ENCODE measurements at places on chromosomes 4 and X. TPM values are rescaled to one million over a fixed set of nuclear protein-coding genes. Genes with fewer than 3 reads are reported as not detected.
A peak's percentile ranks its signal among the peaks of the same experiment; 100 is the strongest.

DNA sequence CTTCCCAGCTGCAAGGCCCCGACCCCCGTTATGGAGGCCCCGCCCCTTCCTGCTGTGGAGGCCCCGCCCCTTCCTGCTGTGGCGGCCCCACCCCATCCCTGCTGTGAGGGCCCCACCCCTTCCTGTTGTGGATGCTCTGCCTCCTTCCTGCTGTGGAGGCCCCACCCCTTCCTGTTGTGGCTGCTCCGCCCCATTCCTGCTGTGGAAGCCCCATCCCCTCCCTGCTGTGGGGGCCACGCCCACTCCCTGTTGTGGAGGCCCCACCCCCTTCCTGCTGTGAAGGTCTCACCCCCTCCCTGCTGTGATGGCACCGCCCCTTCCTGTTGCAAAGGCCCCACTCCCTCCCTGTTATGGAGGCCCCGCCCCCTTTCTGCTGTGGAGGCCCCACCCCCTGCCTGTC, 104.9 kb upstream of the PSAPL1 start:
- peak; percentile 77 for DNase-seq

DNA sequence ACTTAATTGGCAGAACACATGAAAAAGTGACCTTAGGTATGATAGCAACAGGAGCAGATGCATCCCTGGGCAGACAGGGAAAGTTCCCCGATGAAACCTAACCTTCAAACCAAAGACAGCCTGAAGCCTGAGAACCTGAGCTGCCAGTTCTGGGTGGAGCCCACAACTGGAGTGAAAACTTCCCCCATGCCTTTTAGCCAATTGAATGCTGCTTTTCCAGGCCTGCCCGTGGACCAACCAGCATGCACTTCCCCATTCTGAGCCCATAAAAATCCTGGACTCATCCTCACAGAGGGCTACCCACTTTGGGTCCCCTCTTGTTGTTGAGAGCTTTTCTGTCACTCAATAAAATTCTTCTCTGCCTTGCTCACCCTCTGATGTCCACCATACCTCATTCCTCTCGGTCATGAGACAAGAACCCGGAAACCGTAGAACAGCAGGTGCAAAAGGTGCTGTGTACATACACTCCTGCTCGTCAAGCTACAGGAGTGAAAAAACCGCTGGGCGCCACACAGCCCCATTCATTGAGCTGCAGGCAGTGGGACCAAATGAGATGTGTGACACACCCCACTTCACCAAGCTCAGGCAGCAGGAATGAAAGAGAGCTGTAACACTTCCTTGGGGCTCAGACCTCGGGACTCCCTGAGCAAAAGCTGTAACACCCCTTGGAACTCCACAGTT, 13.9 kb upstream of the SLC7A11 start:
- no peak for DNase-seq

GRCh38 chrX:154471839-154472684, 7.0 kb downstream of the LAGE3 start:
- no peak for DNase-seq

FAM9B gene
- 0.42 TPM for total RNA-seq

DNA sequence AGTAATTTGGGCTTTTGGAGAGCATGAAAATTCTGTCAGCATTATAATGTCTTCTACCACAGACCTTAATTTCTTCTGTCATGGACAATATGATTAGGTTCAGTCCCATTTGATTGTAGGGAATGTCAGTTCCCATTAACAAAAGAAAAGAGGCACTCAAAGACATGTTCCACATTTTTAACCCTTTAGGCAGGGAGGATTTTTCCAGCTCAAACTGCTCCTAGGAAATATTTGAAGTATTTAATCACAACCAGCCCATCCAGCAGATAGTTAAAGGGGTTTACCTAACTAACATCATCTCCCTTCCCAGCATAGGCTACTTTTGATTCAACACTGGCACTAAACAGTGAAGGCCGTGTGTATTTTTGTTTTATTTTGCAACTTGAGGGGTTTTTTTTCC, 256.0 kb downstream of the DHX15 start:
- no peak for DNase-seq

SLC16A2 gene
- total RNA-seq: not detected

GRCh38 chr4:128737098-128737513, 72.4 kb upstream of the JADE1 start:
- no peak for DNase-seq

- DNase-seq: no peak
Observed at GRCh38 chr4:86223472-86223871, 136.4 kb downstream of the MAPK10 start.

VEGFC gene
- total RNA-seq: not detected

- DNase-seq: no peak
Observed at GRCh38 chrX:125492439-125492838, 172.8 kb downstream of the TEX13C start.

- no peak for DNase-seq
Observed at GRCh38 chr4:8402640-8403039, 37.9 kb downstream of the ACOX3 start.

- DNase-seq: no peak
Observed at GRCh38 chr4:18033111-18034085, 11.8 kb upstream of the LCORL start.

- DNase-seq: no peak
Observed at GRCh38 chr4:97530676-97531075, 612.6 kb downstream of the STPG2 start.

GRCh38 chr4:40314951-40315350, 20.2 kb upstream of the CHRNA9 start:
- no peak for DNase-seq

- no peak for DNase-seq
Observed at GRCh38 chr4:151658959-151659600, 101.7 kb downstream of the GATB start.

RPS3A gene
- total RNA-seq: 1,354 TPM

DNA sequence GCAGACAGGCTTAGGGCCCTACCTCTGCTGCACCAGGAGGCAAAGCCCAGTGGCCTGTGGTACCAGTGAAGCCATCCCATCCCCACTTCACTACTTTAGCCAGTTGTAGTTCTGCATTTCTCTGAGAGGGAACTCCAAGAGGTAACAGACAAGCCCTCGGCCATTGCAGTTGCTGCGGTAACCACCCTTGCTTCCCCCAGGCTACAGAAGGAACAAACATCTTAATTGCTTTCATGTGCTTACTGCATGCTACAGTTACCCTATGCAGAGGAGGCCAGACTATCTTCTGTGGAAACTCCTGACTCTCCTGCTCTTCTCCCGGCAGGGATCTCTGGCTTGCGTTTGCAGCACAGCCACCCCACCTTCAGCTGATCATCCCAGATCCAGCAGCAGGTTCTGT, 67.8 kb downstream of the SPIN4 start:
- no peak for DNase-seq

DNA sequence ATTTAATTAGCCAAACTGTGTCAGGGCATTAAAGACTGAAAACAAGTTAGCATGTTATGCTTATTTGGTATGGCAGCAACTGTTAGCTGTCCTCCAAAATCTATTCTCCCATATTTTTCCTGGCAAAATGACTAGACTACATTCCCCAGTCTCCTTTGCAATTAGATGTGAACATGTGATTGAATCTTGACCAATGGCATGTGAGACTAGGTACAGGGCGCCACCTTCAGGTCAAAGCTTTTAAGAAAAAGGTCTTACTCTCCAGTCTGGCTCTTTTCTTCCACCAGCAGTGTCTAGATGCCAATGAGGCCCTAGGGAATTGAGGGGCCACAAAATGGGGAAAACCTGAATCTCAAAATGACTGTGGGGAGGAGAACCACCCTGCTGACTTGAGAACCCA, 408.2 kb downstream of the SMARCA1 start:
- no peak for DNase-seq

DNA sequence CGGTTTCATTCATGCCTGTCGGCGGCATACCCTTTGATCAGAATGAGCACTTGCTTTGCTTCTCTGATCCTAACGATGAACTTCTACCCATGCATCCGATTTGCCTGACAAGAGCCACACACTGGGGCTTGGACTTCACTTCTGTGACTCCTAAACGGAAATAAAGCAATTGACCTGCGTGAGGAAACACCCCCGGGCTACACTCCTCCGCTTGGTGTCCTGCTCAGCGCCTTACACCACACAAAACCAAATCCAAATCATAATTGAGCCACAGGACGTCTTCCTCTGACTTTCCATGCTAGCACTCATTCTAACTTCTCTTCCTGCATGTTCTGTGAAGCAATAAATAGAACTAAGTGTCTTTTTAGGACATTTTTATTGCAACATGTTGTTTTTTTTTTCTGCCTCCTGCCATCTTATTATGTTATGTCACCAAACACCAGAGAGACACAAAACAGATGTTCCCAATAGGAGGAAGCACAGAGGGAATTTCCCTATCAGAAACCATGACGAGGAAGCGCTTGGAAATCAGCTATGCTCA, 110.8 kb upstream of the FAM9B start:
- DNase-seq: no peak

- peak; percentile 45 for DNase-seq
Observed at GRCh38 chrX:69387567-69388487, 116.3 kb upstream of the NALF2 start.

DNA sequence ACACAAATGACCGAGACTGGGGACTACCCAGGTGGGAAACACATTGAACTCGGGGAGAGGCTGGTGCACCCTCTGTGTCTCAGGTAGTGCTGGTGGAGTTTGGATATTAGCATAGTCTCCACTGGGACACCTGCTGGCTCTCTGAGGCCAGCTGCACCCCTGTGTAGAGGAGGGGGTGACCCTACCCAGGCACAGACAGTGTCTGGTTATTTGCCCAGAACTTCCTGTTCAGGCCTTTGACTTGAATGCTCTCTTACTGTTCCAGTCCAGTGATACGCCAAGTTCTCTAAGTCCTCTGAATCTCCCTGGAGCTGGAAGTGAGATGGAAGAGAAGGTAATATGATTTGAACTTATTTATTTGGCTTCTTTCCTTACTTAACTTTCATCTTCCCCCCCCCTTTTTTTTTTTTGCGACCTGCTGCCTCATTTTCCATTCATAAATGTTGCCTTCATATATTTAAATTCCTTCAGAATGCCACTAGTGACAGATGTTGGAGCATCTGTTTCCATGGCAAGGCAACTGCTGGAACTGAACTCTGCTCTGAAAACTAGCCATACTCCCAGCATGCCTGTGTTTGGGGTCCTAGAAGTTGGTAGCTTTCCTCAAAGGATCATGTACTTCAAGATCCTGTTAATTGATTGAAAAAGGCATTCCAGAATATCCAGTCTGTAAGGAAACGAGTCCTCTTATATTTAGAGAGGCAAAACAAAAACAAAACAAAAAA, 76.7 kb downstream of the AASDH start:
- DNase-seq: no peak

- DNase-seq: no peak
Observed at GRCh38 chrX:2756548-2756947, 4.7 kb downstream of the XG start.

DNA sequence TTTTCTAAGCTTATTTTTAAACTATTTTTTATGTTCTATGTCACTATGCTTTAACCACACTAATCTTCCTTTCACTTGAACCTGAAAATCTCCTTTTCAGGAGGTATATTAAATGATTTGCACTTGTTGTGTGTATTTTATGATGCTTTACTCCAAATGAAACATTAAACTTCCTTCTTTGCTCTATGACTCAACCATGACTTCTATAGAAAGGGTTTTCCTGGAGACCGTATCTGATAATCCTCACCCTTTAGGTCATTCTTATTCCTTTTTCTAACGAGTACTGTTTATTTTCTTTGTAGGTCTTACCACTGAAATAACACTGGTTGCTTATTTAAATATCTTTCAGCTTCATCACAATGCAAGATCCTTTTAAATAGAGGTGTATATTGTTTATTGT, 1163.2 kb downstream of the PCDH18 start:
- no peak for DNase-seq

FAM53A gene
- 2.9 TPM for total RNA-seq

GRCh38 chrX:137151403-137151802, 117.6 kb upstream of the GPR101 start:
- DNase-seq: no peak

DNA sequence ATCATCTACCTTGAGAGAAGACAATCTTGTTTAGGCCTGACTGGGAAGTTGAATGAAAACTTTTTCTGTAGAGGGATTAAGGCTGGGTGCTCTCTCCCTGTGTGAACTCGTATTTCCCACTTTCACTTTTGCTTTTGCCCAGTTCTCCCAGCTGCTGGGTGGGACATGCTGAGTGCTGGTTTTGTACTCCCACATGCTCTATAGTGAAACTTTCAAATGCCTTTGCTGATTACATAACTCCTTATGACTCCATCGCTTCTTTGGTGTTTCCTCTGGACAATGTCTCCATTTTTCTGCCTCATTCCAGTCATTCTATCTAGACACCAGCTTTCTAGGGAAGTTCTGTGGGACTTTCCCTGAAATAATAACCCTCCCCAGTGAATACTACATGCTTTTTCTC, 100.5 kb downstream of the CLNK start:
- DNase-seq: peak; percentile 6

- DNase-seq: peak; percentile 18
Observed at GRCh38 chr4:109645874-109646710, 57.2 kb downstream of the CASP6 start.

GRCh38 chrX:10387011-10387410, 230.2 kb downstream of the CLCN4 start:
- no peak for DNase-seq

GRCh38 chrX:70907900-70908299, 611 bp downstream of the TEX11 start:
- DNase-seq: no peak

DNA sequence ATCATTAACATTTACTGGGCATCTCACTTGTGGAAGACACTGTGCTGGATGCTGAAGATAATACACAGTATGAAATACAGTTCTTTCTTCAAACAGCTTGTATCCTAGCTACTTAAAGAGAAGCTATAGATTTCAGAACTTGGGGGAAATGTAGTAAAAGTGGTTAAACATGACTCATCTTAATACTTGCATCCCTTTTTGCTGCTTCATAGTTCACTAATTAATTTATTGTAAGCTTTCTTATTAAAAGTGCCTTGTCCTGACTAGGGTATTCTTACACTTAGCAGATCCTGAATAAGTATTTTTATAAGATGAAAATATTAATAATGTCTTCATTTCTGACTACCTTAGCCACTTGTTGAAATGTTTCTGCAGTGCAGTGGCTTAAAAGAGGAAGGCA, 132.8 kb upstream of the STIM2 start:
- DNase-seq: no peak

IQSEC2 gene
- total RNA-seq: 3.9 TPM

- no peak for DNase-seq
Observed at GRCh38 chrX:39577206-39577984, 520.4 kb downstream of the BCOR start.

GUCY1B1 gene
- total RNA-seq: 4.0 TPM

AFAP1 gene
- 12.5 TPM for total RNA-seq

DNA sequence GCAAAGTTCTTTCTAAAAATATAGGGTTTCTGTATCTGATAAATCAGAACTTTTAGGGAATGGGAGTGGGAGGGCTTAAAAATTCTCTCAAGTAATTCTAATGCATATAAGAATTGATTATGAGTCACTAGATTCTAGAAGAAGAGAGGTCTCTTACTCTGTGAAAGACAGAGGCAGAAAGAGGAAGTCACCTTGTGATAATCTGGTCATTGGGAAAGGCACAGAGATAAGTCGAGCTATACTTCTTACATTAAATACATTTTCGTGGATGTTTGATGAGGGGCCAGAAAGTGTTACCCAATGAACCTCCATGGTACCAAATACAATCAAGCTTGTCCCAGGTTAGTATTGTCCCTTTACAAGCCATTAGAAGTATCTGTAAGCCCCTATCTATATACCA, 134.4 kb downstream of the MAD2L1 start:
- no peak for DNase-seq
